ENCODE measurements at places on chromosomes 2 and 18.

GRCh38 chr2:39954346-39954745 lies 175.3 kb upstream of the THUMPD2 start:
- DNase-seq, result no peak

DNA sequence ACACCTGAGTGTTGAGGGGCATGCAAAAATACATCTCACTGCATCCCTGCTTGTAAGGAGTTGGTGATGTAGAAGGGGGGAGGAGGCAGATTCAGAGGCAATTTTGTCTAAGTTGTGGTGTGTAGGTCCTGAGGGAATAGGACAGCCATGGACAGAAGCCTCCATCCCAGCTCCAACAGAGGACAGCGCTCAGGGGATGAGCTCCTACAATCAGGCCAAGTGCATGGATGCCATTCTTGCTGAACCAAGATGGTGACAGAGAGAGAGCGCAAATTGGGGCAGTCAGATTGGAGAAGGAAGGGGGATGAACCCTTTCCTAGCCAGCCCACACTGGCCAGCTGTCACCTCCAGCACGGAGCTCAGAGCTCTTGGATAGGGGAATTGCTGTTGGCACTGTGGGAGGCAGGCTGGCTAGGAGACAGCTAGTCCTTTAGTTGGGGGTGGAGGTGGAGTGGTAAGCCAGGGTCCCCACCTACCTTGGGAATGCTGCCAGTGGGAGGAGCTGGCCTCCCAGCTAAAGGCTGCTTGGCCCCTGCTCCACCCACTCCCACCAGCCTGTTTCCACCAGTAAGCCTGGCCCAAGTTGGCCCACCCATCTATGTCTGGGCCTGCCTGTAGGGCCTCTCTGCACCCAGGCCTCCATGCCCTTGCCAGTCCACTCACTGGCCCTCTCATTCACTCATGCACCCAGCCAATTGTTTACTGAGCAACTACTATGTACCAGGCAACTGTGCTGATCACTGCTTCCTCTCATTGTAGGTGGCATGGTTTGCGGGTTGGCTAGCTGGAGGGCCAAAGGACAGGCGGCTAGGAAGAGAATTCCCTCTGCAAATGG lies 2.5 kb upstream of the PER2 start:
- no peak for DNase-seq

DNA sequence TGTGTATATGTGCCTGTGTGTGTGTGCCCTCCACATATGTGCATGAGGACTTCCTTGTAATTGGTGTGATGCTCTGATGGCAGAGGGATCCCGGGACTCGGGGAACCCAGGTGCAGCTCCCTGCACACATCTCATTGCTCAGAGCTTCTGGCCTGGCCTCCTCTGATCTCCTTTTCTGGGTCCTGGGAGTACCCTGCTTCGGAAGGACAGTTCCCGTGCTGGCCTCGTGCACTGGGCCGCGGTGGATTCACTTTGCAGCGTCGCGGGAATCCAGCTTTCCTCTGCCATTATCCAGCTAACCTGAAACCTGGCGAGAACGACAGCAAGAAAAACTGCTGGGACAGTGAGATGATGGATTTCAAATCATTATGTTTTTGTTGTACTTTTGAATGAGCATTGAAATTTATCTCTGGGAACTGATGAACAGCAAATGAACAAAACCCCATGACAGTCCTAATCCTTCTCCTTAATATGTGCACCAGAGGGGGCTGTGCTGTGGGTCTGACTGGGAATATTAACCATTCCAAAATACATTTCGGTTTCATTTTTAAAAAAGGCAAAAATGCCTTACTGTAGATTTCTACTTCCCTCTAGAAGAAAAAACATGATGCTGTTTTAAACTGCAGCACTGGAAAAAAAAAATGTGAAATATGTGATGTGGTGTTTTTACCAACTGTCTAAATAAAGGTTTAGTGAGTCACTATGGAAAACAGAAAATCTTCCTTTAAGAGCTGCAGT lies 78.2 kb downstream of the PTGR3 start:
- DNase-seq, result no peak

- DNase-seq, result no peak
These were observed 63.8 kb upstream of the DARS1 start for GRCh38 chr2:136049011-136049742.

DNA sequence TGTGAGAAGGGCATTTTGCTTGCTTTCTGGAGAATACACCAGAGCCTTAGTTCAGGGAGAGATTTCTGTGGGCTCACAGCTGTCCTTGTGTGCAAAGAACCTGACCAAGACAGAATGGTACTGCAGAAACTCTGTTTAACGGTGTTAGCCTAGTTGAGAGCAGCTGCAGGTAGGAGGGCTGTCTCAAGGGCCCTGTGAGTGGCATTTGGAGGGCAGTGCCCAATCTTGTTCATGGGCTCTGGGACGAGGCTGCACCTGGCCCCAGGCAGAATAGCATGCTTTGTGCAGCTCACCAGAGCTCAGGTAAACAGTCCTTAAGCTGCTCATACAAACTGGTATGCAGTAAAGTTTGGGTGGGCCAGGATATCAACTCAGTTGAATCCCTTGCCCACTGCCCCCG lies 16.9 kb upstream of the RGPD4 start:
- no peak for DNase-seq

- DNase-seq, result no peak
These were observed 148.8 kb downstream of the INO80D start for GRCh38 chr2:205937211-205937610.

All from activated CD4-positive, alpha-beta T cell treated with anti-CD3 and anti-CD28 coated beads for 4 hours (primary cell).